ENCODE measurements at places on chromosomes 16 and 17.

DNA sequence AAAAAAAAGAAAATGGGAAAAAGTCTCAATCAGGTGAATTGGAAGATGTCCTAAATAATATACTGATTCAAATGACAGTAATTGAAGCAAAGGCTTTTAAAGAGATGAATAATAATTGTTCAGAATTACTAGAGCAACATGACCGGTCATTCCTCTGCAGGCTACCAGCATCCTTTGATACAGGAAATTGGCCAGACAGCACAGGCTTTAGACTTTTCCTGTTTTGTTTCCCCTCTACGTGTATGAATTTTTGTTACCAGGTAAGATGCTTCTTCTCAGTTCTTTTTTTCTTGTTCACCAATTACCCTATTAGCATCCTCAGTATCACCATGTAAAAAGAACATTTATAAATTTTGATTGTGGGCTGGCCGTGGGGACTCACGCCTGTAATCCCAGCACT is 77.5 kb downstream of the RPGRIP1L start:
- DNase-seq, result no peak

GRCh38 chr16:85485379-85485778 is 127.7 kb upstream of the GSE1 start:
- no peak for DNase-seq

DNA sequence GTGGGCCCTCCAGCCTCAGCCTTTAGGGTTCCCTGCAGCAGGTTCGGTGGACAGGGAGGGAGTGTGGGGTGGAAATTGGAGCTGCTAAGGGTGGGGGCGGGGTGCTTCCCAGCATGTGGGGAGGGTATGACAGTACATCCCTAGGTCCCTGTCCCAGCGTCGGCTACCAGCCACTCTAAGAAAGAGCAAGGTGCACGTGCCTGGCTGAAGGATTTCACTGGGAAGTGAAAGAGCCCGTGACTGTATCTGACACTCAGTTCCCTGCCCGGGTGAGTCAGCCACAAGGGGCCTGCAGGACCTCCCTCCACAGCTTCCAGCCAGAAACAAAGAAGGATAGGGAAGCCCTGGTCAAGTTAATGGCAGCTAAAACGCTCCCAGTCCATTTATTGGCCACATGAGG is 4.1 kb downstream of the SNRNP25 start:
- DNase-seq, result no peak

DNA sequence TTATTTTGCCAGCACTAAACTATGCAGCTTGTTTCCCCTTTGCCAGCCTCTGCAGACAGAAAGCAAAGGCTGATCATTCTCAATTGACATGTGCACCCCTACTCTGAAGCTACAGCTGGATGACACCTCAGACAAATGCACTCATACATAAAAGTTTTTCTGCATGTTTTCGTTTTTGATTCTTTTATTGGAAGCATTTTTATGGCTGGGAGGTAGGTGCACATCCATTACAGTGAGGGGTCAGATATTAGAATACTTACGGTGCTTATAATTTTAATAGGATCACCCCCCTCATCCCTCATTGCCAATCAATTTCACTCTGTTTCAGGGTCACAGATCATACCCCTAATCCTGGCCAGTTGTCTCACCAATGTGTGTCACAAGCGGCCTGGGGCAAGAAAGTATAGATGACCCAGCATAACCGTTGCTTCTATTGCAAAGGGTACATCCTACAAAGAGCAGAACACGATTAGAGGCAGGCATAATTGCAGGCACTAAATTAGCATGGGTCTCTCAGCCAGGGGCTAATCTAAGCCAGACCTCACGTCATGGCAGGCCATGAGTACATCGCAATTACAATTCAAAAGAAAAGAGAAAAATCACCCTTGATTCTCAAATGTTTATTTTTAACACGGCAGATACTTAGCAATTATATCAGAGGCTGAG is 89.5 kb upstream of the SOX9 start:
- no peak for DNase-seq

DNA sequence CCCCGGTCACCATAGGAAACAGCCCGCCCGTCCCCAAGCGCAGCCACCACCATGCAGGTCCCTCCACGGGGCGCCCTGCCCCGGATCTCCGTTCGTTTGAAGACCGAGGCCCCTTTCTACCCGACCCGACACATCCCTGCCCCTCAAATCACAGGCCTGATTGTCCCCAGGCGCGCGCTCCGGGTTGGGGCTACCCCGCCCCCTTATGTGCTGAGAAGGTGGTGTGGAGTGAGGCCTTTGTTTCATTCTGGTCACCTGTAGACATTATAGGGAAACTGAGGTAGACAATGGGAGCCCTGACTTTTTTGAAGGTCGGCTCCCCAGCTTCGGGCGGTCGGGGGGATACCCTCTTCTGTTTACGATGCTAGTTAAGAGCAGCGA is 763 bp upstream of the ACTG1 start:
- peak; percentile 38 for DNase-seq

DNA sequence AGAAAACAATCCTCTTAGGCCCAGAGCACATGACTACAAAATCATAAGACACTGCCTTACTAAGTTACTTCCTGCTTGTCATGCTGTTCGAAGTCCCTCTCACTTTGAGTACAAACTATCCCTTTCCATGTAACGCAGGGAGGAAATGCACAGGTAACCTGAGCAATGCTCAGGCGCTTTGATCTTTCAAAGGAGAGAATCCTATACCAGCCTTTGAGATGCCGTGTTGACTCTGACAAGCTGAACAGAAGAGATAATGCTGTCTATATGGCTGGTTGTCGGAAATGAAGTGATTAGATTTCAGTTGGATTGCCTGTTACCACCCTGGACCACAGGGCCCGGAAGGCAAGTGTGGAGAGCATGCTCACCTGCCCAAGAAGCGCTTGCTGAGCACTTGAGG is 75.9 kb downstream of the CDH11 start:
- DNase-seq, result no peak

- no peak for DNase-seq
Measured at GRCh38 chr16:8989099-8989878, 25.6 kb upstream of the USP7 start.

DNA sequence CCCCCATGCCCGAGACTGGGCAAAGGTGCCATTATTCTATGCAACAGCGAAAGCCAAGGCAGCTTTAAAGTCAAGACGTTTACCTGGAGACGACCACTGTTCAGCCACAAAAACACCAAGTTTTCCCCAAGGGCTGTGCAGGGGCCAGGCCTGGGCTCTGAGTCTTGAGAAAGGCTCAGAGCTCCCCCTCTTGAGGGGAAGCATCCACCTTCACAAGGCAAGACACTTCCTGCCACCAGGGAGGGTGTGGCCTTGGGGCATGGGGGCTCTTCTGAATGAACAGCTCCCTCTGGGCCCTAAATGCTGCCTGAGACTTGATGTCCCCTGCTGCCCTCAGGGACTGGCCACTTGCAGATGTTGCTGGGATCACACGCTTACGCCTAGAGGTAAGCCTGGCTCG is 26.5 kb downstream of the PDIA2 start:
- no peak for DNase-seq

DNA sequence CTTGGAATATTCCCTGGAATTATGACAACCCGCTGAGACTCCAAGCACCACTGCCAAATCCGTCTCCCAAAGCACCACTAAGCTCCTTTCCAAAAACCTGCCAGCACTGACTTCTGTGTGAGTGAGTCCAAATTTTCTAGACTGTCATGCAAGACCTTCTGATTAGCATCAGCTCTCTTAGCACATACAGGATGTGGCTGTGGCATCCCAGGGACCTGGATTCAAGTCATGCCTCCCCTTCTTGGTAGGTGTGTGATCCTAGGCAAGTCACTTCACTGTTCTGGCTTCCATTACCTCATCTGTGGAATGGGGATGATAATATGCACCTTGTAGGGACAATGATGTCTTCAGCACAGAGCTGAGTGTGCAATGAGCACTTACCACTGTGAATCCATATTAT is 38.3 kb upstream of the USP7 start:
- no peak for DNase-seq

GRCh38 chr17:35087731-35088355 is 24.3 kb upstream of the RFFL start:
- peak; percentile 54 for DNase-seq

DNA sequence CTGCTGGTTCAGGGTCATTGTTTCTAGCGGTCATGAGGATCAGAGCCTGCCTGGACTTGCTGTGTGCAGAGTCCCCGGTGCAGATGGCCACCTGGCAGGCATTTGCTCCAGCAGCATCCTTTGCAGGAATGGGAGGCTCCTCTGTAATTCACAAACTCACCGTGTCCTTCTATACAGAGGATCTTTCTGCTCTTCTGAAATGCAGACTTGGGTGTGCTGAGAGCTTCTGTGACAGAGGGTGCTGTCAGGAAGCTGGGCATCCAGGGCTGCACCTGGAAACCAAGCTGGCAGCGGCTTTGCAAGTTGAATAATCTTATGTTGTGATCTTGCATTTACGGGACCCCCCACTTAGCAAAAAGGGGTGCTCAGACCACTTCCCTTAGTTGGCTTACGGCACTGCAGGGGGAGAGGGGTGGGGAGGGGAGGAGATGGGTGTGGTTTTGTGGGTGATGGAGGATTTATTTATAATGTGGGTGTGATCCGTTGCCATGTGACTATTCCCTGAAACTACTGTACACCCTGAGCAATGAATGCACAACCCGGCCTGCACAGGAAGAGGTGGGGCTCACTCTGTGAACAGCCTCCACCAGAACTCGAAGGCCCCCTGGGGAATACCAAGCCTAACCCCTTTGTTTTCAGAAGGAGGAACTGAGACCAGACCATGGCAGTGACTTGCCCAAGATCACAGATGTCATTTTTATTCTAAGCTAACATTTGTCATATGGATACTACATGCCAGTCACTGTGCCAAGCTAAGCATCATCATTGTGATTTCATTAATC is 178.3 kb downstream of the PRKCB start:
- DNase-seq, result no peak

- DNase-seq, result no peak
Measured at GRCh38 chr16:57013229-57013628, 23.9 kb downstream of the NLRC5 start.

DNA sequence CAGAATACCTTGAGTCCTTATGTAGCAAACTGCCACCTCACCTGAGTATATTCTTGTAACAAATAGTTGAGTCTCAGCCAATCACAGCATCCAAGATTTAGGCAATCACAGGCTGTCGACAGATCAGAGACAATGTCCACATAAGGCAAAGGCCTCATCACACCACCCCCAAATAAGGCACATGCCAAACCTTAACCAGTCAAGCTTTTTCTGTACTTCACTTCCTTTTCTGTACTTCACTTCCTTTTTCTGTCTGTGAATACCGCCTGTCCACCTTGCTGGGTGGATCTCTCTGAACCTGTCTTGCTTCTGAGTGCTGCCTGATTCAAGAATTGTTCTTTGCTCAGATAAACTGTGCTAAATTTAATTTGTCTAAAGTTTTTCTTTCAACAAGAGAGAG is 210.4 kb upstream of the N4BP1 start:
- DNase-seq, result no peak

DNA sequence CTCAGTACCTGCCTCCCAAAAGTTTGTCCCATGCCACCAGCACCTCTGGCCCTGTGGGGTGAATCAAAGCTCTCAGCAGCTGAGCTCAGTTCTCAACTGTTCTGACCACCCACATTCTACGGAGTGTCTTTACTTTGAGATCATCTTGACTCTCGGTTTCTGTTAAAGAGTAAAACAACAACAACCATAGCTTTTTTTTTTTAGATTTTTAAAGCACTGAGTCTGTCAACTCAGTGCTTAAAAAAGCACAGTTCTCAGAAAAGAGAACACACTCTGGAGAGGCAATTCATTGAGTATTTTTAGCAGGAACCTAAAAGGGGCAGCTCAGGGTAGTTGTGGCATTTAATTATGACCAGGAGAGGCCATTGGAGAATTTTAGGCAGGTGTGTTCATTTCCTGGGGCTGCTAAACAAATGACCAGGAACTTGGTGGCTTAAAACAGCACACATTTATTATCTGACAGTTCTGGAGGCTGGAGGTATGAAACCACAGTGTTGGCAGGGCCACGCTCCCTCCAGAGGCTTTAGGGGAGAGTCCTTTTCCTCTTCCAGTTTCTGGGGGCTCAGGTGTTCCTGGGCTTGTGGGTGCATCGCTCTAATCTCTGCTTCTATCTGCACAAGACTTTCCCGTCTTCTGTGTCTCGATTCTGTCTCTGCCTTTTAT is 6.7 kb upstream of the WFIKKN2 start:
- DNase-seq, result no peak

DNA sequence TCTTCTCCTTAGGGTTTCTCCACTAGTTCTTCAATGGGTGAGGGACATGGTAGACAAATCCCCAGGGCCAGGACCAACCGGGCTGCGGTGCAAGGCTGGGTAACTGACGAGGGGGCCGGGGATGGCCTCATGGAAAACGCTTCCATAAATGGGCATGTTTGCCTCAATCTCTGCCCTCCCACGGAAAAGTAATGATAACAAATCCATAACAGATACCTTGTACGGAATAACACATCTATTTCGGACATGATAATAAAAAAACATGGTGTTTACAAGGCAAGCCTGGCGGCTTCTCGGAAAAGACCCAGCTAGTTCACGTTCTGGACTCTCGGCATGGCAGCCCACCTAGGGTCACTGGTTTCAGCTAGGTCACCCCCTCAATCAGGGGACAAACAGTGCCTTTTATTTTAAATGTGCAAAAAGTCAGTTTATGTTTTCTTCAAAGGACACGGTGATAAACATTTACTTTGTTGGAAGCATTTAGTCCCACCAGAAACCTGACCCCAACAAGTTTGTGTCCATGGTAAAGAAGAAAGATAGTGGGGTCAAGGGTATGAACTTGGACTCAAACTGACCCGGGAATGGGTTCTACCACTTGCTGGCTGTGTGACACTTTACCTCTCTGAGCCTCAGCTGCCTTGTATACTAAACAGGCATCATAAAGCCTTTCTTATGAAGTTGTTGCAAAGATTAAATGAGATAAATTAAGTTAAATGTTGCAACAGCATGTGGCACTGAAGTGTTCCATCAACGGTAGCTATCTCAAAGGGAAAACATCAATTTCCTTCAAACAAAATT is 1.7 kb downstream of the MYH11 start:
- DNase-seq, result no peak

- DNase-seq, result no peak
Measured at GRCh38 chr17:67992548-67993152, 3.6 kb downstream of the C17orf58 start.

DNA sequence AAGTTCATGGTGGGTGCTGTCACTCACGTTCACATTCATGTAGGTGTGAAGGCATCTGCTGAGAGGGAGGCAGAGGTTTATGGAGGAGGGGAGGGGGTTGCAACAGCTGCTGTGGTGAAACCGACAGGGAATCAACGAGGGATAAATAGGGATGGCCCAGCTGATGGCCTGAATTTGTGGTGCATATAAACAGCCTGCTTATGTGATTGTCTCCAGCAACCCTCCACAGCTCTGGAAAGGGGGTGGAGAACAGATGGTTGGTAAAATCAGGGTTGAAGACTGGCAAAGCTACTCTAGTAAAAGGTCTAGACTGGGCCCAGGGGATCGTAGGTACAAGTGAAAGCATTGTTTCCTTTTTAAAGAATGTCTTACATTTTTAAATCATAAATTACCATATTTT is 53.7 kb downstream of the IQCK start:
- DNase-seq, result no peak

DNA sequence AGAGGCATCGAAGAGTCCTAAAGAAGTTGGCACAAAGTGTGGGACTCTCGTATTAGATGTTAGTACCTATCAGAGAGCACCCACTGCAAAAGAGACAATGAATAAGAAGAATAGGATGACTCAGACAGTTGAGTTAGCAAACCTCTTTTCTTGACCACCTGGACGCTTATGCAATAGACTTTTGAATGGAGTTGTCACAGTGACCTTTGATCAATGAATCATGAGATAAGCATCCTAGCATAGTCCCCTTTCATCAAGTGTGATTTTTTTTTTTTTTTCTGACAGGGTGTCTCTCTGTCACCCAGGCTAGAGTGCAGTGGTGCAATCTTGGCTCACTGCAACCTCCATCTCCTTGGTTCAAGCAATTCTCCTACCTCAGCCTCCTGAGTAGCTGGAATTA is 1417.9 kb upstream of the GOT2 start:
- no peak for DNase-seq

- no peak for DNase-seq
Measured at GRCh38 chr17:72069586-72070202, 51.1 kb upstream of the SOX9 start.
